ENCODE measurements at places on chromosomes 7 and 10. TPM values are rescaled to one million over a fixed set of nuclear protein-coding genes. Genes with fewer than 3 reads are reported as not detected.
A peak's percentile ranks its signal among the peaks of the same experiment; 100 is the strongest.

GRCh38 chr10:120505056-120505455 lies 48.0 kb downstream of the PLPP4 start:
- H3K4me3 ChIP-seq = no peak overlapping the region
- H3K27ac ChIP-seq = no peak overlapping the region
- H3K36me3 ChIP-seq = no peaks in the 10 kb centered on the region
- DNase-seq = no peak
- no peaks in the 10 kb centered on the region for H3K4me1 ChIP-seq

DNA sequence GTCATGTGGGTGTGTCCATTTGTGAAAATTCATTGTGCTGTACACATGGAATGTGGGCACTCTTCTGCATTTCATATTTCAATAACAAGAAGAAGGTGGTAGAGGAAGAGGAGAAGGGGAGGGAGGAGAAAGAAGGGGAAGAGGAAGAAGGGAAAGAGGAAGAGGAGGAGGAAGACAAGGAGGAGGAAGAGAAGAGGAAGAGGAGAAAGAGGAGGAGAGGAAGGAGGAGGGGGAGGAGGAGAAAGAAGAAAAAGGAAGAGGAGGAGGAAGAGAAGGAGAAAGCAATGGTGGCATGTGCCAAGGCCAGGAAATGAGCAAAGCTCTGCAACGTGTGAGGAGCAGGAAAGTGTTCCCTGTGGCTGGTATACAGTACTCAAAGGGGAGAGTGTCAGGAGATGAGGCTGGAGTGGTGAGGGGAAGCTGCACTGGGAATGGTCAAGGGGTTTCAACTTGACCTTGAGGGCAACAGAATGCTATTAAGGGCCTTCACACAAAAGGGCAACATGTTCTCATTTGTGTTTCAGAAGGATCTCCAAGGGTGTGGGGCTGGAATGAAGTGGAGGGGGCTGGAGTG lies 40.5 kb downstream of the WNT2 start:
- H3K4me3 ChIP-seq = no peak overlapping the region
- DNase-seq = no peak
- no peak overlapping the region for H3K27ac ChIP-seq
- H3K27me3 ChIP-seq = no peaks in the 10 kb centered on the region

OPN1SW gene
- total RNA-seq = not detected

OR9A2 gene
- total RNA-seq = not detected

TM9SF3 gene
- 89.7 TPM for total RNA-seq

SAMD9 gene
- 9.4 TPM for total RNA-seq

DNA sequence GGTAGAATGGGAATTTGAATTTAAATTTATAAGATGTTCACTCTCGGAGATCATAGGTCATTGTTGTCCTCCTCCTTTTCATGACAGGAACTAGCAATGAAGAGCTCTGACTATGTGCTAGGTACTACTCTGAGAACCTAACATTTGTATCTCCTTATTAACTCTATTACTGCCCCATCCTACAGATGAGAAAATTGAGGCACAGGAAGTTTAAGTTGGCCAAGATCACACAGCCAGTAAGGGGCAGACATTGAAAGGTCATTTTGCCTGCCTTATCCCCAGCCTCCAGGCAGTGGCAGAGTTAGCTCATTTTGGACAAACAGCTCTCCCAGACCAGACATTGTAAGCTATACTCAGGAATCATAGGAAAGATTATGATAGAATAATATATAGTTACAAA lies 6.0 kb downstream of the SRGN start:
- no peak overlapping the region for H3K27ac ChIP-seq
- H3K27me3 ChIP-seq = no peaks in the 10 kb centered on the region
- no peak overlapping the region for H3K4me3 ChIP-seq
- H3K4me1 ChIP-seq = peaks cover 43% of the 10 kb centered on the region
- DNase-seq = no peak

DNA sequence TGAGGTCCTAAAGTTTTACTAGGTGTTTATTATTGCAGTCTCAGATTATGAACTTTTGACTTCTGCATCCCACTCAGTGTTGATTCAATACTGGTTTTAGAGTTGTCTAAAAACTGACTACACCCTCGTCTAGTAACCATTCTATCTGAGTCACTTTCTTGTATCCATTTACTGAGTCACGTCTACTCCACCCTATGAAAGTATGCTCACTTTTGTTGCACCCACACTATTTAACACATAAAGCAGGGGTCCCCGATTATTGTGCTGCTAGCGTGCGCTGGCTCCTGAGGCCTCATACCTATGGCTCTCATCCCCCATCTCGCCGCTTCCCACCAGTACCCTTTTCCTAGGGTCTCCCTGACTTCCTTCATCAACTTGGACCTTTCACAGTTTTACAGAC lies 2.0 kb downstream of the SAMD9 start:
- no peak overlapping the region for H3K27ac ChIP-seq
- peak overlapping the region; percentile 85 for H3K4me3 ChIP-seq
- H3K4me1 ChIP-seq = peaks cover 33% of the 10 kb centered on the region
- H3K36me3 ChIP-seq = peaks cover 8% of the 10 kb centered on the region
- no peaks in the 10 kb centered on the region for H3K27me3 ChIP-seq

- H3K4me3 ChIP-seq = no peak overlapping the region
- no peaks in the 10 kb centered on the region for H3K27me3 ChIP-seq
Measured at GRCh38 chr10:132943791-132944404, 1.5 kb upstream of the CFAP46 start.

TIMM23 gene
- 96.4 TPM for total RNA-seq
